ENCODE measurements at places on chromosomes 13 and 19.

DNA sequence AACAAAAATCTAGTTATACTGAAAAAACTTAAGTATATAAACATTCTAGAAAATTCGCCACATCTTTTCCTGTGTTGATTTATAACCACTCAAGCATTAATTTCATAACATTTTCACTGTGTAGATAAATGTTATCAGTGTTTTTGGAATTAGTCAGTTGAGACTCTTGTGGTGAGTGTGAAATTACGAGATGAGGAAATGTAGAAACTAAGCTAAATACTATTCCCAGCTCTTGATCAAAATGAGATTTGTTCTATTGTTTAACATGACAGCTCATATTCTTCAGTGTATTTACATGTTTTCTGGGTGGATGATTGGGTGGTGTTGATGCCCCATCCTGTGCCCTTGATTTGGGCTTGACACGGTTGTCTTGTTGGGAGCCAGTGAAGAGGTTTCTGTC lies 406.8 kb downstream of the DACH1 start:
- no peak for DNase-seq

GRCh38 chr19:55590109-55590508 lies 9.2 kb downstream of the FIZ1 start:
- no peak for DNase-seq

DNA sequence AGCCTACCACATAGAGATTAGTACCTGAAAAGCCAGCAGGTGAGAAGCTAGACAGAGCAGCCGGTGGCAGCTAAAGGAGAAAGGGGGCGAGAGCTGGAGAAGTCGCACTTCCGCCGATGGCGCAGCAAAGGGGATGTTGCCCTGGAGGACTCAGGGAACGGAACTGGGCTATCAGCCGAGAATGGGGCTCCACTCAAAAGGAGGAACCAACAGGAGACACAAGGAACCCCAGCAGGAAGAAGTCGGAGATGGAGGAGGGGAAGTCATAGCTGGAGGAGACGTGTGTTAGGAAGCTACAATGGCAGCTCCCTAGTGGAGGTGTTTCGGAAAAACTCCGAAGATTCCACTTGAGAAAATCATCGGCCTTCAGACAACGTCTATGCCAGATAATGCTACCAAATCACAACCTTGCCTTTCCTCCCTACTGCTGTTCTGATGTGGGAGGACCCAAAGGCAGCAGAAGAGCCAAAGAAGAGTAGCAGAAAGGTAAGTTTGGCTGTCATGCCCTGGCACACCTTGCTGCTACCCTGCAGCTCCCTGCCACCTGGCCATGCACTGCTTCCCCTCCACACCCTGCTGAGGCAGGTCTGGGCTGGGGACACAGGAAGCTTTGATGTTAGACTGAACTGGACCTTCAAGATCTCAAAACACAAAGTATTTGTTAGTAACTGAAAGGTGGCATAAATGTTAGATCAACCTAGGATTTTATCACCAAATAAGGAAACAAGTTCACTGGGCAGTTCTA lies 127.9 kb downstream of the DLEU7 start:
- no peak for DNase-seq

- DNase-seq: no peak
Measured at GRCh38 chr13:92658293-92658692, 568.3 kb upstream of the GPC6 start.

DNA sequence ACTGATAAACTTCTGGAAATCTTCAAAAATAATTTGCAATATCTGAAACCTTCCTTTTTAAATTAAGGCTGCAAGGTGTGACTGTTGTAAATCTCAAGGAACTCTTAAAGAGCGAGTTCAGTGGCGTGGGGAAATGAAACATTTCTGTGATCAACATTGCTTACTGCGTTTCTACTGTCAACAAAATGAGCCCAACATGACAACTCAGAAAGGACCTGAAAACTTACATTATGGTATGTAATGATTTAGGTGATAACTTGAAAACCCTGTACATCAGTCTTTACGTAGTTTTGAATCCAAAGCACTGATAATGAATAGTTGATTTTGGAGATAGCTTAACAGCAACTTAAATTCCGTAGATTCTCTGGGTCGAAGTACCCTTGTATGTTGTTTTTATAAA lies 92.8 kb downstream of the ZMYM2 start:
- DNase-seq: no peak

DNA sequence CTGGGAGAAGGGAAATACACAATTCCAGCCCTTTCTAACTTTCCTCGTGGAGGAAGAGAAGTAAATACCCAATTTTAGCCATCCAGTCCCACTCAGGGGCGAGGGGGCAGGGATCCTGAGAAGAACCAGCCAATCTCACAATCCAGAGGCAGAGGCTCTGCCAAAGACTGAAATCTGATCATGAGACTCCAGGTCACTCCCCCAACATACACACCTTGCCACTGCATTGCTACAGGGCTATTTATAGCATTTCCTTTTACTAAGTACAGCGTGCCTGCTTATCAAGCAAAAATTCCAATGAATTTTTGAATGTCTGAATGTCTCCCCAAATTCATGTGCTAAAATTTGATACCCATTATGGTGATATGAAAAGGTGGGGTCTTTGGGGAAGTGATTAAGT lies 1687.5 kb downstream of the EFNB2 start:
- DNase-seq: no peak

DNA sequence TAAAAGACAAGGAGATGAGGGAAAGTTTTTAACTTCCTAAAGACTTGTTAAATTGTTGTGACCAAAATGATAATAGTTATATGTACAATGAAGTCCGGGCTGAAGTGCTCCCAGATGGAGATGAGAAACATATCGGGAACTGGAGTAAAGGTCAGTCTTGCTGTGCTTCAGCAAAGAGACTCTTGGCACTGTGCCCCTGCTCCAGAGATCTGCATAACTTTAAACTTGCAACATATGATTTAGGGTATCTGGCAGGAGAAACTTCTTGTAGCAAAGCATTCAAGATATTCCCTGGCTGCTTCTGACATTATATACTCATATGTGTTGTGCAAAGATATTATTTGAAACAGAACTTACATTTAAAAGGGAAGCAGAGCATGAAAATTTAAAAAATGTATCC lies 786.6 kb upstream of the SLITRK6 start:
- DNase-seq: no peak

GRCh38 chr19:49839713-49840112 lies 11.2 kb upstream of the PTOV1 start:
- DNase-seq: no peak

GRCh38 chr19:31701146-31701545 lies 351.9 kb upstream of the TSHZ3 start:
- DNase-seq: no peak

DNA sequence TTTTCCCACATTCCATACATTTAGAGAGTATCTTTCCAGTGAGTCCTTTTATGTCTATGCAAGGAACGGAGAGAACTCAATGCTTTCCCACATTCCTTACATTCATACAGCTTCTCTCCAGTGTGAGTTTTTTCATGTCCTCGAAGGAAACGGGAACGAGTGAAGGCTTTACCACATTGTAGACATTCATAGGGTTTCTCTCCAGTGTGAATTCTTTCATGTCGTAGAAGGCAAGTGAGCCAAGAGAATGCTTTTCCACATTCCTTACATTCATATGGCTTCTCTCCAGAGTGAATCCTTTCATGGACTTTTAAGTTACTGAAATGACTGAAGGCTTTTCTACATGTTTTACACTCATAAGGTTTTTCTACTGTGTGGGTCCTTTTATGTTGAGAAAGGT lies 17.1 kb downstream of the ZNF823 start:
- DNase-seq: no peak

DNA sequence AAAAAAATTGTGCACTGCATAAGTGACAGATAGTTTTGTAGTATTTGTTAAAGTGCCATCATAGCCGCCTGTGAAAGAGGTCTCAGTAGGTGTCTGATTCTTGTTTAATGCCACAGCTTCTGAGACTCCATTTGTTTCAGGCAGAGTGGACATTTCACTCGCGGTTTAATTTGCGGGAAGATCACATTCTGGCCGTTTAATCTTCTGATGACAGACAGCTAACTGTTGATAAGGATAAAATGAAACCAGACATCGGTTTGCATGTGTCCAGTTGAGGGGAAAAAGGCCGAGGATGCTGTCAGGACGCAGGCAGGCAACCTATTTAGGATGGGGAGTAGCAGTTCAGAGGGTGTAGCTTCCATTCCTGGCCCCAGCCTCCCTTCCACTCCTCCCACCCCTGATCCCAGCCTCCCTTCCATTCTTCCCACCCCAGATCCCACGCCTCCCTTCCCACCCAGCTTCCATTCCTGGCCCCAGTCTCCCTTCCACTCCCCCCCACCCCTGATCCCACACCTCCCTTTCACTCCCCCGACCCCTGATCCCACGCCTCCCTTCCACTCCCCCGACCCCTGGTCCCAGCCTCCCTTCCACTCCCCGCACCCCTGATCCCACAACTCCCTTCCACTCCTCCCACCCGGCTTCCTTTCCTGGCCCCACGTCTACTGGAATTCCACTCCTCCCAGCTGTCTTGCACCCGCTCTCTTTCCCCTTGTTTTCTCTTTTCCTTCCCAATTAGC lies 23.8 kb downstream of the ATP11A start:
- no peak for DNase-seq

DNA sequence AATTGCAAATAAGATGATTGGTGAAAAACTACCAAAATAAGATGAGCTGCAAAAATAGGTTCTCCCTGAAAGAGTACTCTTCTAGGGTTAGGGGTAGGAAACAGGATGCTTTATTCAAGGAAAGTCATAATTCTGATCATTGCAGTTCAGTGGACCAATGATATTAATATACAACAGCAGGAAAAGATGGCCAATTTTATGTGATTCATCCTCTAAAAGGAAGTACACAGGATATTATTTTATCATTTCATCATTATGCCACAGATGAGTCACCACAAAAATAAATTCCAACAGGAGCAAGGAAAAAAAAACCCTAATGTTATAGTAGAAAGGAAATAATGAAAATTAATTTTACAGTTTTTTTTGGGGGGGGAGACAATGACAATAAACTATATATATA lies 205.0 kb downstream of the NALCN start:
- no peak for DNase-seq

- DNase-seq: peak; percentile 21
Measured at GRCh38 chr13:48783181-48783630, 129.5 kb downstream of the CYSLTR2 start.

GRCh38 chr13:21636656-21637055 lies 32.7 kb upstream of the MICU2 start:
- peak; percentile 55 for DNase-seq

- no peak for DNase-seq
Measured at GRCh38 chr13:69389899-69390298, 717.7 kb upstream of the ATXN8OS start.

DNA sequence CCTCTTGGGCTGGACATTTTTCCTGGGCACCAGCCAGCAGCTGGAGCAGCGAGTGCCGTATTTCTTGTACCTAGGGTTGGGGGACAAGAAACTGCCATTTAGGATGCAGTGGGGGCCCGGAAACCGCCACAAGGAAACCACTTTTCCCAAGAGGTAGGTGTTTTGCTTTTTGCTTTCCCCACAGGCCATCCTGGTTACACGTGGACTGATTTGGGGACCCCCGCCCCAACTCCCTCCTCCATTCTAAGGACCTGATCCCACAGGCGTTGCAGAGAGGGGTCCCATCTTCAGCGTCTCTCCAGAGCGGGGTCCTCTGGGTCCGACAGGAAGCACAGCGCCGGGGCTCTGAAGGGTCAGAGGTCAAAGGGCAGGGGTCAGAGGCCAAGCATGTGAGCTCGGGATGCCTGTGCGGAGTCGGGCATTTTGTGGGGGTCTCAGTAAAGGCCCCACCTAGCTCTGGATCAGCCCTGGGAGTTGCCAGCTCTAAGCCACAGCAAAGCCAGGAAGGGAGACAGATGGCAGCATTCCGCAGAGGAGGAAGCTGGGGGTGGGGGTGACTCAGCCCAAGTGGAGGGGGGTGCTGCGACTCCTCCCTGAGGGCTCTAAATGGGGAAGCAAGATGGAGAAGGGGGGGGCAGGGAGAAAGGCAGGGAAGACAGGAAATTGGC lies 4.3 kb downstream of the ZGLP1 start:
- DNase-seq: no peak

GRCh38 chr13:28533441-28534166 lies 38.7 kb upstream of the FLT1 start:
- no peak for DNase-seq

DNA sequence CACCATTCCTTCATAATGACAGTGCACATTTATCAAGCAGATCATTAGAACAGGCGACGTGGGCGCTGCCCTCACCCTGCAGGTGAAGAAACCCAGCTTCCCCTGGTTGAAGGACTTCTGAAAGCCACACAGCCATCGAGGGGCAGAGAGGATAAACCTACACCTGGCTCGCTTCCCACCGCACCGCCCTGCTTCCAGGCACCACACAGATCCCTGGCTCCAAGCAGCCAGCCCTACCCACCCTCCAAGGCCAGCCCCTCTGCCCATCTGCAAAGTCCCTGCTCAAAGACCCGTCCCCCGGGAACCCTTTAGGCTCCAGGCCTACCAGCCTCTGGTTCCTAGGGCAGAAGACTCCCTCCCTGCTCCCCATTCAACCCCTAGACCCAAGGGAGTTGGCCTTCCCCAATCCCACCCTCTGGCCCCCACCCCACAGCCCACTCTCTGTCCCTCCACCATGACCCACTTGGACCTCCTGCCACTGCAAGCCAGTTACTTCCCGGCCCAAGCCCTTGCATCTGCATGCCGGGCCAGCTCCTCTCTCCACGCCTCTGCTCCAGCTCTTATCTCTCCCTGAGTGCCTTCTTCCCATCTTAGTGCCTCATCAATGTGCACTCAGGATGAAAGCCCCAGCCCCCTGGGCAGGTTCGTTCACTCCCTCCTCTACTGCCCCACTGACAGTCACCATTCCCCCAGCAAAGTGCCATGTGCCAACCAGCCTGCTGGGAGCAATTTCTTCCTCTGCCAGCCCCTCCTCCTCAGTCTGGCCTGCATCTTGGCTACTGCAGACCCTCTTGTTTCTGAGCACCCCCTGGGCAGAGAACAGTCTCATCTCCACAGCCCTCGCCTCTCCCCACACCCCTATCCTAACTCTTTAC lies 28.0 kb downstream of the PEPD start:
- DNase-seq: no peak

GRCh38 chr13:48896312-48896711 lies 79.4 kb upstream of the FNDC3A start:
- no peak for DNase-seq

GRCh38 chr13:31204592-31204991 lies 4.8 kb downstream of the B3GLCT start:
- peak; percentile 12 for DNase-seq

GRCh38 chr13:84741253-84741652 lies 859.0 kb upstream of the SLITRK1 start:
- DNase-seq: no peak

DNA sequence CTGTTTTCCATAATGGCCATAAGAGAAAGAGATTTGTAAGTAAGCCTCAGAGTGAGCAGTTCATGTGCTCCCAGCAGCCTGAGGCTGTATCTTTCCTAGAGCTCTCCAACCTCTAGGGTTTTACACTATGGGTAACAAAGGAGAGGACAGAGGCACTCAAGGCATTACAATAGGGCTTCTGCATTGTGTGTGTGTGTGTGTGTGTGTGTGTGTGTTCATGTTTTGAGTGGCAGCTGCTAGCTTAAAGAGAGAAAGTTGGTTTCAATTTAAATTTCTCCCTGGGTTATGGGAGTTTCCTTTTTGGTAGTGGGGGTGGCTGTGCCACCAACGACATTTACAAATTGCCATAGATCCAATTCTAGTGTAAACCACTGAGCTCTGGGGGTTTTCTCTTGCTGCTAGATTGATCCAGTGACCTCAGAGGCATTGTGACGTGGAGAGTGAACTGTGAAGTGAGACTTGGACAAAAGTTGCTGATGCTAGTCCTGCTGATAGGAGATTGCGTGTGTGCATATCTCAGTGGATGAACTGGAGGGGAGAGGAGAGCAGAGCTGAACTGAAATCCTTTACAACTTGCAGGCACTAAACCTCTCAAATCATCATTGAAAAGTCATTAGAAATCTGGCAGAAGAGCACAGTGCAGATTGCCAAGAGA lies 67.2 kb upstream of the OLFM4 start:
- DNase-seq: no peak

GRCh38 chr19:13665125-13665905 lies 99.0 kb upstream of the MRI1 start:
- no peak for DNase-seq

Measured in COR-L47 (cell line).